Kidney (tissue), 22 donors: ENCODE measurements at places on chromosomes 2 and 18. TPM values are rescaled to one million over a fixed set of nuclear protein-coding genes. Genes with fewer than 3 reads are reported as not detected.

- DNase-seq = no peak
These were observed 347.9 kb downstream of the MEIS1 start for GRCh38 chr2:66782780-66783361.

- no peak for DNase-seq
These were observed 274.4 kb upstream of the SLC14A2 start for GRCh38 chr18:45340884-45341283.

DNA sequence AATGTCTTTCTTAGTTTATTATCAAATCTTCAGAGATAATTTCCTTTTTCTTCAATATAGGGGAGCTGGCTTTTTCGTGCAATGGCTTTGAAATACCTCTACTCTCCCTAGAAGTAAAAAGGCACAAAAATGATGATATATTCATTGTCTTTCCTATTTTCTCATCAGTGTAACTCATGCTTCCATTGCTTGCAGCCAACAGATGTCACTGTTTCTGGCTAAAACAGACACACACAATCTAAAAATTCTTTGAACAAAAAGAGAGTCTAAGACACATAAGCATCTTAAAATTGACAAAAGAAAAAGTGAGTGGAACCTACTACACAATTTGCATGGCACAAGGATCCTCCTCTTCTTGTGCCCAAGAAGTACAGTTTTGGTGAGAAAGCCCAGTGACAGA is 448.7 kb upstream of the VRK2 start:
- DNase-seq = no peak

DNA sequence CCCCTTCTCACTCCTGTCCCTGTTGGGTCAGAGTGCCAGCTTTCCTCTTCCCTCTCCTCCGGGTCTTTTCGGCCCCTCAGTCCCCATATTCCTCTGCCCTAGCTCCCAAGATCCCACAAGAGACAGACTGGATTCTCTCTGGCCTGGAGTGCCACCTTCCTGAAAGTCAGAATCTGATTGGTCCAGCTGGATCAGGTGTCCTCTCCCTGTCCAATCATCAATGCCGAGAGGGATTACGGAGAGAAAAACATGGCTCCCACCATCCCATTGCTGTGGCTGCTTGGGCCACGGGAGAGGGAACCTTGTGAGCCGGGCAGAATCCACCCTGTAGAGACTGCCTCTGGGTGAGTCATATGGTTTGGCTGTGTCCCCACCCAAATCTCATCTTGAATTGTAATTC is 2.7 kb upstream of the MROH2A start:
- DNase-seq = no peak

DNA sequence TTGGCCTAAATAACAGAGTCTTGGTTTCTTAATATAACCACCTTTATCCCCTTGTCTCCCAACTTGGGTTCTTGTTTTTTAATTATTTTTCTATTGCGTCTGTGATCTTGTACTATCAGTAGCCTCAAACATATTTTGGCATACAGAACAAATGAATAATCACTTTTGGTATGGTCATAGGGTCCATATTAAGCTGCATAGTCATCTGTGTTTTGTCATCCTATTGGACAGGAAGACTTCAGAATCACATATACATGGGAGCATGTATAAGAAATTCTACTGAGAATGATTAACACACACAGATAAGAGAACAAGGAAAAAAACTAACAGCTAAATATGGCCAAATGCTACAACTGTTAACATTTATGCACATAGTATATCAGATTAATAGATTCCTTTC is 126.0 kb downstream of the MEP1B start:
- DNase-seq = no peak

DNA sequence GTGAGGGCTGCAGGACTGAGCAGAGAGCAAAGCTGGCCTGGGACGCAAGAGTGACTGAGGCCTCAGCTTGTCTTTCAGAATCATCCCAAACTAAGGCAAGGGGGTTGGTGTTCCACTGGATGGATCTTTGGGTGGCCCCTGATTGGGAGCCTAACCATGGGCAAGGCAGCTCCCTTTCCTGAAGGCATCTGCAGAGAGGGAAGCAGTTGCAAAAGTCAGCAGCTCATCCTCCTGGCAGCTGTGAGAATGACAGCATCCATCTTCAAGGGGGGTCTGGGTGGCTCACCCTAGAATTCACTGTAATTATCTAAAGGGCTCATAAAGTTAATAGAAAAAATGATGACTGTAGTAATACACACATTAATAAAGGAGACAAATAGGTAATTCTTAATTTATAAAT is 46.5 kb upstream of the RAB31 start:
- no peak for DNase-seq

Gene TACR1
- 0.49 TPM for polyA plus RNA-seq

- no peak for DNase-seq
These were observed 7.3 kb upstream of the SETBP1 start for GRCh38 chr18:44673256-44673880.

Gene SRSF7
- 74.1 TPM for polyA plus RNA-seq

GRCh38 chr18:7021994-7022840 is 95.4 kb downstream of the LAMA1 start:
- no peak for DNase-seq

Gene ACTG2
- polyA plus RNA-seq = 6.6 TPM
